ENCODE measurements at places on chromosomes 5 and 9. TPM values are rescaled to one million over a fixed set of nuclear protein-coding genes. Genes with fewer than 3 reads are reported as not detected.

CCNO gene
- 0.14 TPM for total RNA-seq

RMI1 gene
- total RNA-seq: 3.6 TPM

CCNB1 gene
- 143 TPM for total RNA-seq

FOXD4L4 gene
- total RNA-seq: 0.42 TPM

ITK gene
- not detected for total RNA-seq

SERF1A gene
- total RNA-seq: 14.5 TPM

CTSV gene
- 29.0 TPM for total RNA-seq

ZBED3 gene
- 2.3 TPM for total RNA-seq

FOXD4L5 gene
- 0.27 TPM for total RNA-seq

AQP7 gene
- total RNA-seq: 3.8 TPM

NPR2 gene
- total RNA-seq: 12.5 TPM

RALGPS1 gene
- 16.1 TPM for total RNA-seq

ABO gene
- 0.04 TPM for total RNA-seq

SH3GLB2 gene
- 203 TPM for total RNA-seq

CKMT2 gene
- total RNA-seq: 83.5 TPM

GDA gene
- 0.18 TPM for total RNA-seq

SNX2 gene
- total RNA-seq: 31.0 TPM

PCDHA3 gene
- total RNA-seq: 1.1 TPM

SPATA6L gene
- 0.46 TPM for total RNA-seq

HNRNPAB gene
- 154 TPM for total RNA-seq
